ENCODE measurements at places on chromosomes 6 and 20.

GRCh38 chr6:88987922-88988321, 24.5 kb upstream of the RNGTT start:
- DNase-seq = no peak

DNA sequence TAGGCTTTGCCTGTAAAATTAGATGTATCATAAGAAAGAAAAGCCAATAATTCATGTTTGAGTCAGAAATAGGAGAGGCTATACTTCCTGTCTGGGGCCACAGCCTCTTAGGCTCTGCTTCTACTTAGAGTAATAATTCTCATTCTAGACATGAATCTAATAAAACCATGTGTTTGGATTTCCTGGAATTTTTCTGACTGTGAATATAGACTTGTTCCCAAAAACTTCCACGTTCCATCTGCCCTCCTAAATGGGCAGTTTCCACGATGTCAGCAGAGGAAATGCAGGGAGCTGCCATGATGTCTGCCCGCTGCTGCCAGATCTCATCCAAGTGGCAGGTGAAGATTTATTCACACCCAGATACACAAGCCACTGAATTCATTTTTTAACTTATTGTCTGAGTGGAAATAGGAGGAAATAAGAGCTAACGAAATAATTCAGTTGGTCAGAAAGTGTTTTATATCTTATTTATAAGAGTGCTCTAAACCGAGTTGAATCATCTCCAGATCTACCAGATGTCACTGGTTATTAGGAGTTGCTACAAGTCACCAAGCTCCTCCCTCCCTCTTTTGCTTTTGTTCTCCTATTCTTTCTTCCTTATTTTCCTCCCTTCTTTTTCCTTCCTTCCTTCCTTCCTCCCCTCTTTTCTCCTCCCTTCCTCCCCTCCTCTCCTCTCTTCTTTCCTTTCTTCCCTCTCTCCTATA, 69.3 kb downstream of the ALDH8A1 start:
- no peak for DNase-seq

GRCh38 chr6:104431096-104431495, 428.6 kb downstream of the HACE1 start:
- no peak for DNase-seq

GRCh38 chr20:3082955-3083952, 1.3 kb downstream of the AVP start:
- no peak for DNase-seq

DNA sequence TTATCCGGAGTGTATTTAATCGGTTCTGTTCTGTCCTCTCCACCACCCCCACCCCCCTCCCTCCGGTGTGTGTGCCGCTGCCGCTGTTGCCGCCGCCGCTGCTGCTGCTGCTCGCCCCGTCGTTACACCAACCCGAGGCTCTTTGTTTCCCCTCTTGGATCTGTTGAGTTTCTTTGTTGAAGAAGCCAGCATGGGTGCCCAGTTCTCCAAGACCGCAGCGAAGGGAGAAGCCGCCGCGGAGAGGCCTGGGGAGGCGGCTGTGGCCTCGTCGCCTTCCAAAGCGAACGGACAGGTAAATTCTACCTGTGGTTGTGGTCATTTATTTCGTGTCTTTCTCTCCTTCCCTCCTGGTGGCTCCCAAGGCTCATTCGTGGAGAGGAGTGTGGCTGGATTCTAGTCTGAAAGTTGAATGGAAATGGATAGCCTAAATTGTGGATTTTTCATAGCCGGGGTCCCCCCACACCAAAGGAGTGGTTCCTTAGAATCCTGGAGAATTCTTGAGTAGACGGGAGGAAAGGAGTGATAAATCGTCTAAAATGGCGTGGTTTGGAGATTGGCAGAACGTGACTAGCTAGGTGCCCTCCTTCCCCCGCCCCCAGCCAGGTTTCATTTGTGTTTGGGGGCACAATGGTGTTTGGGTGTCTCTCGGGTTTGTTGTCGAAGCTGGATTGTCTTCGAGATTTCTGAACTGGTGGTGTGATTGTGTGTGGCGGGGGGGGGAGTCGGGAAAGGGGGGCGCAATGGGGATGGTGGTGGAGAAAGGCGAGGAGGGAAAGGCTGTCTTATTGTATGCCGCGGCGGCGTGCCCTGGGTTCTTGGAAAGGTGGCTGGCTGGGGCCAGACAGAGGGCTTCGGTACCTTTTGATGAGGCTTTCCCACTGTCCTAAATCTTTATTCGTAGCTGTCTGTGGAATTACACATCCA, 673 bp downstream of the MARCKS start:
- no peak for DNase-seq

GRCh38 chr6:2157441-2158127, 87.8 kb downstream of the GMDS start:
- no peak for DNase-seq

- DNase-seq = no peak
Measured at GRCh38 chr6:14431385-14432330, 314.1 kb downstream of the CD83 start.

DNA sequence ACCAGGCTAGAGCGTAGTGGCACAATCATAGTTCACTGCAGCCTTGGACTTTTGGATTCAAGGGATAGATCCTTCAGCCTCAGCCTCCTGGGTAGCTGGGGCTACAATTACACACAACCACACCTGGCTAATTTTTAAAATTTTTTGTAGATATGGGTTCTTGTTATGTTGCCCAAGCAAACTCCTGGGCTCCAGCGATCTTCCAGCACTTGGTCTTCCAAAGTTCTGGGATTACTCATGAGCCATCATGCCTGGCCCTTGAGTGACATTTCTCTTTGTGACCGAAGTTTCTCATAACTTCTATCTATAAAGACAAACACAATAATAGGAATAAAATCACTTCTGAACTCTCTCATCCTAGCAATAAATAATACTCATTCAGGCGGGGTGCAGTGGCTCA, 26.1 kb upstream of the GMPR start:
- DNase-seq = no peak

DNA sequence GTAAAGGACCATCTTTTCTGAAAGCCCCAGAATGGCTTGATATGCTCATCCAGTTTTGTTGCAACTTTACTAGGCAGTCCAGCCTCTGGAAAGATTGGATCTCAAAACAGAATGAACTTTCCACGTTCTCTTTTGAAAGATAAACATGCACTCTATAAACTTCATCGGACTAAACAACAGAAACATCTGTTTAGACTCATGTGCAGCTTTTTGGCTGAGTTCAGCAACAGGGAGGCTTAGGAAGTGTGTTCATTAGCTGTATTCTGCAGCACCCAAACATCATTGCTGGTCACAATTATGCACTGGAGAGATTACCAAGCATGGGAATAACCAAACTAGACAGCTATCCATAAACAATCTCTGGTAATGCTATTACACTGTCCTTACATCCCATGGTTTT, 180.5 kb downstream of the TENT5A start:
- DNase-seq = no peak

DNA sequence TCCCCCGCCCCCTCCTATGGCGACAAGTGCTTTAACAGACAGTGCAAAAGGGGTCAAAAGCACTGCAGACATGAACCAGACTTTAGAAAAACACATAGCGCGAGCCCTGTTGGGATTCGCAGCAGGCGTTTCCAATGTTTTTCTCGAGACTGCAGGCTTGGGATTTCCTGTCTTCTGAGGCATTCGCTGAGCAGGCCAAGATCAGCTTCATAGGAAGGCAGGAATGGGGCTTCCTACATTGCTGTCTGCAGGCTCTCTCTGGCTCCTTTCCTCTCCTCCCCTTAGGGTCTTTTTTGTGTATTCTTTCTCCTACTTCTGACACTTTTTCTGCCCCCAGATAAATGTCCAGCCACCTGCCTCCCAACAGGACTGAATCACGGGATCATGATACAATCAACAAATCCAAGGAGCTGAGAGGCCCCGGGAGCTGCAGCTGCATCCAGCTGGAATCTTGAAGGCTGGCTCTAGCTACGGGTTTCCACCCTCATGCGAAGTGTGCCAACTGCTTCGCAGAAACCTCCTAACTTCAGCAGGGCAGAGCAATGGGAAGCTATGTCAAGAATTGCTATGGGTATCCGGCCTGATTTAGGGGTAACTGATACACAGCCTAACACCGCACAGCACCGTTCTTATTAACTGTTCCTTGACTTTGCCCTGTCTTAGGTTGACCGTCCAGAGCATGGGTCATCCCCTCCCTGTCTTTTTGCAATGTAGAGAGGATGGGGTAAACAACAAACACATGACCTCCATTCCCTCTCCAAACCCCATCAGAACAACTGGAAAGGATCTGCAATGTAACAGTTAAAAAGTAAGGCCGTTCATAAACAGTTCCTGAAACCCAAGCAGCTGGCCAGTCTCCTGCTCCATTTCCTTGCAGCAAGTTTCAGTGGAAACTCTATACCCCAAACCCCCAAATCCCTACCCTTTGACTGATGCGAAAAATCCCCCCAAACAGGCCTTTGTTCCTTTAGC, 31.5 kb downstream of the SNX5 start:
- no peak for DNase-seq

- DNase-seq = no peak
Measured at GRCh38 chr20:10577648-10578047, 96.2 kb downstream of the JAG1 start.

DNA sequence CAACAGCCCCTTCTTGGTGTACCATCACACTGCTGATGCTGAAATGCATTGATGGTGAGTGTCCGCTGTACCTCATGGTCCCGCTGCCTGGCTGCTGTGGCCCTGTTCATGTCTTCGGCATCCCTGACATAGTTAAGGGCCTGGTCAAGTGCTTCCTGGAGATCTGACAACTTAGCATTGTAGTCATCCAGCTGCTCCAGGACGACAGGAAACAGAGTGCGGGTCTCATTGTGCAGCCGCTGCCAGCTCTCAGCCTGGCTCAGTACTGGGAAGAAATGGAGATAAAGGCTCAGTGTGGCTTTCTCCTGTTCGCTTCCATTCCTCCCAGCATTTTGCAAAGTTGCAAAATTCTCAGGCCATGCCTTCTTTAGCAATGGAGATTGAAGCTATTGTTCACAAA, 81.8 kb downstream of the LAMA4 start:
- DNase-seq = no peak

DNA sequence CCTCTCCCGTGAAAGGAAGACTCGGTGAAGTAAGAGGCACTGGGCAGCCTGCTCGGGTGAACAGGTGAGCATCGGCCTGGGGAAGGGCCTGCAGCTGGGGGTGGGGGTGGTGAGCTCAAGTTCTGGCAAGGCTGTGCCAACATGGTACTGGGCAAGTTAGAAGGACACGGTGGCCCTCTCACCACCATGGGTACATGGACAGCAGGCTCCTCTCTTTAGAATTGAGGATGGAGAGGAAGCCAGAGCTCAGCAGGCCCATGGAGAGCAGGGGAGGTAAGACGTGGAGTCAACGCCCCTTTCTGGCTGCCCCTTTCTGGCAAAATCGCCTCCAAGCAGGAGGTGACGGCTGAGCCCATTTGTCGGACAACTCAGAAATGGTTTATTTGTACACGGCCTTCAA, 135.6 kb downstream of the ANKRD60 start:
- no peak for DNase-seq

DNA sequence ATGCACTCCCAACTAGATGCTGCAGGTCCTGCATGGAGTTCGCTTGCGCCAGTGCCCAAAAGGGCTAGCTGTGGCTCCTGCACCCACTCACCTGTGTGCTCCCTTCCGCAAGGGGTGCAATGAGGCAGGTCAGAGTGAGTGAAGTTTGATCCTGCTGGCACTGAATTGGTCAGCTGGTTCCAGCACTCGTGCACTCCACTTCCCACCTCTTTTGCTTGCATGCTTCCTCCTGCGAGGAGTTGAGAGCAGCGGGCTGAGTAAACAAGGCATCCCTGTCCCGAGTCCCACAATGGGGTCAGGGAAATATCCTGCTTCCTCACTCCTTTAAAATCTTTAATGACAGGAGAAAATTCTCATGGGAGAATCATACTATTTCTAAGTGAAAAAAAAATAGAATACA, 86.2 kb downstream of the LCA5 start:
- DNase-seq = no peak

- no peak for DNase-seq
Measured at GRCh38 chr20:47051936-47052526, 157.4 kb downstream of the EYA2 start.

DNA sequence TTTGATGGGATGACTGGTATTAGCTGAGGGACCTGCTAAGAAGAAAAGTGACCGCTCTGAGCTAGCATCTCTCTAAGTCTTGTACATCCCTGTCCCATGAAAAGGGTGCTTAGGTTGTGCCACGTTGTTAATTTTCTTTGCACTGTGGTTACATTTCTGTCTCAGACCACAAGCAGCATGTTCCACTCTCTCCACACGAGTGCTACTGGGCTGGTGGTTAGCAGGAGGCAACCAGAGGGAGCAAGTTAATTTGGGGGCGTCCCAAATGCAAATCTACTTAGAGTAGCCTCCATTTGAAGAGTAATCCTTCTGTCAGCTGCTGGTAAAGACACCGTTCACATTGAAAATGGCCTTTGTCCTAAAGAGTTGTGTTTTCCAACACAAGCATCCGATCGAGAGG, 3.4 kb upstream of the SCML4 start:
- no peak for DNase-seq

DNA sequence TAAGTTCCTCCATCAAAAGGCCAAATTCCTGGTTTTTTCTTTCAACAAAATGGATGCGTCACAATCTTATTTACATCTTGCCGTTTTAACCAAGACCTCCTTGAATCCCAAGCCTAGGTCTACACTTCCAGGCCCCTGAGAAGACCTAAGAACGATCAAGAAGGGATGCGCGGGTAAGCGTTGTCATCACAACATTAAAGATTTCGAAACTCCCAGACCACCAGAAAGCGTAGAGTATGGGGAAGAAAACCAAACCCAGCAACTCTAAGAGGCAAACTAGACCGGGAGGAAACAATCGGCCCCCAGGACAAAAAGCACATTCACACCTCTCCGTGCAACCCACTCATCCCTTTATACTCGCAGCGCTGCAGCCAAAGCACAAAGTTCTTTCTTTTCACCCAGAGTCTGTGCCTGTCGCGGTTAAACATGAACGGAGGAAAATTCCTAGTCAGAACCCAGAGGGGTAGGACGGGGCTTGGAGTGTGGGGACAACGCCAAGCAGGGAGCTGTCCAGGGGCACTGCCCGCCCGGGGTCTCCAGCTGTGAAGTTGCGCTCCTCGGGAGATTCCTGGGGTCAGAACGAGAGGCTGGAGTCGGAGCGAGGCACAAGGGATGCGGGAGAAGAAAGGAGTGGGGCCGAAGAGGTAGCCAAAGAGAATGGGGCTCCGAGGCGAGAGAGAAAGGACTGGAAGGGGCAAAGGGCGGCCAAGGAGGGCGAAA, 725 bp downstream of the OSER1 start:
- DNase-seq = no peak

- DNase-seq = no peak
Measured at GRCh38 chr20:32010666-32011065, 428 bp downstream of the CCM2L start.

All from GM12891 (cell line).